Stimulated activated CD8-positive, alpha-beta memory T cell treated with anti-CD3 and anti-CD28 coated beads, Interleukin-7, amount 100 ng/mL, for 4 hours (primary cell): ENCODE measurements at places on chromosomes 7 and 10.

- DNase-seq, result no peak
Observed at GRCh38 chr7:37218956-37219355, 229.7 kb downstream of the ELMO1 start.

GRCh38 chr10:113648478-113648877, 15.4 kb downstream of the NRAP start:
- no peak for DNase-seq

DNA sequence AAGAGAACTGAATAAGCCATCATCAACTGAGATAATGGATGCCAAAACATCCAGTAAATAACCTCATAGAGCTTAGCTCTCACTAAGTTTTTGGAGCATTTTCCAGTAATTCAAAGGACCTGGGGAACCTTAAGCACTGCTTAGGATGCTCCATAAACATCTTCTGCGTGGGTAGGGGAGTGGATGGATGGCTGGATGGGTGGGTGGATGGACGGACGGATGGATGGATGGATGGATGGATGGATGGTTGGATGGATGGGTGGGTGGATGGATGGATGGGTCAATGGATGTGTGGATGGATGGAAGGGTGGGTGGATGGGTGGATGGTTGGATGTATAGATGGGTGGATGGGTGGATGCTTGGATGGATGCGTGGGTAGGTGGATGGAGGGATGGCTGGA, 9.0 kb downstream of the CYP2E1 start:
- DNase-seq, result no peak

DNA sequence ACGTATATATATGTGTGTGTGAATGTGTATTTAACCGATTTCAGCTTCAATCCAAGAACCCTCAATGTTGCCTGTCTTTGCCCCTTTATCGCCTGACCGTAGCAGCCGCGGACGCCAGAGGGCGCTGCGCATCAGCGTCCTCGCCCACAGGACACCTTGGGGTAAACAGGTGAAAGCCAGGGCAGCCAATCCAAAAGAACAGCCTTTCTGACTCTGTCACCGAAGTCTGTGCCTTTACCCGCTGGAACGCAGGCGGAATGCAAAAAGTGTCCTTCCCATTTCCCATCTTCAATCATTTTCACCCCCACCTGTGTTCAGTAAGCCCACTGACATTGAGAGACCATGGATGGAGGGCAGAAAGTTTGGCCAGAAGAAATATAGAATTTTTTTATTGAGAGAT, 3.6 kb downstream of the NXPH1 start:
- no peak for DNase-seq

DNA sequence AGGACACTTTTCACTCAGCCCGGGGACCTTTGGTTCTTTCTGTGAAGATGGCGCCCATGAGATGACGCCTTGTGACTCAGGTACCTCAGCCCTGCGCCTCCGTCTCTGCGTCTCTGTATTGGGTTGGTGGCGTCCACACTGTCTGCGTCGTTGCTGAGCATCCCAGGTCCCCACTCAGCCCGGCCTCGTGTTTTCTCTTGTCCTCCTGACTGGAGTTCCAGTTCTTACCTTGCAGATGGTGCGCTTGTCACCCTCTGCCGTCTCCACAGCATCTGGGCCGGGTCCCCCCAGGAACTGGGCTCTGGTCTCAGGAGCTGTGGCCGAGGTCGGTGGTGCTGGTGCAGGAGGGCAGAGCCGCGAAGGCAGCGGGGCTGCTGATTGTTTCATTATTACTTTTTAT, 150.4 kb downstream of the WDR37 start:
- DNase-seq, result no peak

DNA sequence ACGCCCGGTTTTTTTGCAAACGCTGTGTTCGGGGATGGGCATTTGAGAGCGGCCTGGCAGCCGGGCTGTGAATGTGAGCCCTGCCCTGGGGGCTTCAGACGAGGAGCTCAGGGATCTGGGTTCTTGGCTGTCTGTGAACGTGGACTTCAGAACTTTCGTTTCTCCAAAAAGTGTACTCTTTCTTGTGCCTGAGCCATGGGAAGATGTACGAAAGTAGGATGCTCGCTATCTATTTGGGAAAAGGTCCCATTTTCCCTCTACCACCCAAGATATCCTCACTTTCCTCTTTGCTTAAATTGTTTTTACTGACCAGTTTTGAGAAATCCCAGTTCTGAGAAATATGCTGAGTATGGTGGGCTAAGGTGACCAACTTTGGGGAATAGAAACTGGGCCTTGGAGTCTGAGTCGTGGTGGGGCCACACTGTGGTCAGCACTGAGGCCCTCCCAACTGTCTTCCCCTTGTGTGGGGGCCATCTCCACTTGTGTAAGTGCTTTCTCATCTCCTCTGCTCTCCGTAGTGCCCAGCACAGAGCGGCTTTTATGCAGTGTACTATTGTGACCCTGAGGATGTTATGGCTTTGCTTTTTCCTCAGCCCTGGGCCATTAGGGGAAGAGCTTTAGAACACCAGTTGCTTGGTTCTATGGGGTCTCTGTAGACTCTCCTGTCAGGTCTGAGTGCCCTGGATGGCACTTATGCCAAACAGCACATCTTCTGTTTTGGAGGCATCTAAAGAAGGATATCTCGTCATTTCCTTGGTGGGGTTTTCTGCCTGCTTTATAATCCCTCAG, 918 bp downstream of the DBNL start:
- no peak for DNase-seq

DNA sequence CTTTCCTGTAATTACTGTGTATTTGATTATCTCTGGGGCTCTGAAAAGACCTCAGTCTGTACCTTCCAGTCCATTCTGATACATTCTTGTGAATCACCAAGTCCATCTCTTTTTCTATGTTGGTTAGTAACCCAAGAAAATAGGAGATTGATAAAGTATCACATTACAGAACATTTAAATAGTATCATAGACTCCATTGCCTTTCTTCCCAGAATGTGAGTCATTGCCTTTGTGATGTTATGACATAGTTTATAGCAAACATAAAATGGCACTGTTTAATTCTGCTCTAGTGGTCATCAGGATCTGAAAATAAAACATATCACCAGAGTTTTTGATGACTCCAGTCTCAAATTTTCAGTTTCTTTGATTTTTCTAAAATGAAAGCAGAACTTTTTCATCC, 78.4 kb downstream of the NRG3 start:
- no peak for DNase-seq

- DNase-seq, result no peak
Observed at GRCh38 chr7:84092207-84092606, 102.4 kb downstream of the SEMA3A start.

DNA sequence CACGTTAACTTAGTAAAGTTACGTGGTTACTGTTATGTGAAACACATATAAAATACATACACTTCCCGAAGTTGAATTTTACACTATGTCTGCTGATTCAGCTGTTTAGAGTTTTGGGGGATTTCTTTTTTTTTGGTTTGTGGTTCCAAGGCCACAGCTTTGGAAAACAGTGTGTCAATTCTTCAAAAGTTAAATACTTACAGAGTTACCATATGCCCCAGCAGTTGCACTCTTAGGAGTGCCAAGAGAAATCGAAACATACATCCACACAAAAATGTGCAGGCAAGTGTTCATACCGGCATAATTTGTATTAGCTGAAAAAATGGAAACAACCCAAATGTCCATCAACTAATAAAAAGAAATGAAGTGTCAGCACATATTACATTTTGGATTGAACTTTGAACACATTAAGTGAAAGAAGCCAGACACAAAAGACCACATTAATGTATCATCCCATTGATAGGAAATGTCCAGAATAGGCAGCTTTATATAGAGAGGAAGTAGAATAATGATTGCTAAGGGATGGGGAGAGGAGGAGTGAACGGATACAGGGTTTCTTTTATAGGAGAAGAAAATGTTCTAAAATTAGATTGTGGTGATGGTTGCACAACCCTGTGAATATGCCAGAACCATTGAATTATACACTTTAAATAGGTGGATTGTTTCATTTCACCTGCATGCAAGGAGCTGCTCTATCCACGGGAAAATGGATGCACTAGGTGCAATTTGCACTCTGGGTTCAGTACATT, 17.6 kb downstream of the APBB1IP start:
- no peak for DNase-seq

- DNase-seq, result no peak
Observed at GRCh38 chr7:98399462-98399861, 1.4 kb downstream of the BAIAP2L1 start.

DNA sequence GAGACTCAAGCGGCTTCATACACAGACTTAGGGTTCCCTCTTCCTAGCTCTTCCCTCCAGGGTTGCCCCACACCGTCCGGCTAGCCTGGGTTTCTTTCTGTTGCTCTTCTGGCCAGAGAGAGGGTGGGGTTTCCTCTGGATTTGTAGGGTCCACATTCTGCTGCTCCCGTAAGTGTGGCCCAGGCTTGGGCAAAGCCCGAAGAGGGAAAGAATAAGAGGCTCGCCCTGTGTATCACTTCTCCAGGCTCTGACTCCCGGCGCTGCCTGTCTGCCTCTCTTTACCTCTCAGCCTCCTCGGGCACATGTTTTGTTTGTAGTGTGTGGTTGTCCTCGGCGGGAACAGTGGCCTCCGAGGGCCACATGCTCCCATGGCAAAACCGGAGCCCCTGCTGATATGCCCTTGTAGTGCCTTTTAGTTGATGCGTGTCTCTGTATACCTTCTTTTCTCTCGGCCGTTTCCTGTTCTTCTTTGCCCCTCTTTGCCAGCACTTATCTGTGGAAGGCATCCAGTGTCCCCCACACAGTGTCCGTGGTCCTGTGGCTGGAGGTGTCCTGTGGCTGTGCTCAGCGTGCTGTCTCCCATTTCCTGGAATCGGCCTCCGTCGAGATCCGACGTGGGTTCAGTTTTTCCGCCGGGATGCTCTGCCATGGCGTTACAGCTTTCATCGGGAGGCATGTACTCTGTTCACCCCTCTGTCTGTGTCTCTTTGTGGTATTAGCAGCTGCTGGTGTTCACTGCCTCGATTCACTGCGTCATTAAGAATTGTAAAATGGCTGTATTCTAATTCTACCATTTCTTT, 102.9 kb downstream of the INPP5A start:
- no peak for DNase-seq

DNA sequence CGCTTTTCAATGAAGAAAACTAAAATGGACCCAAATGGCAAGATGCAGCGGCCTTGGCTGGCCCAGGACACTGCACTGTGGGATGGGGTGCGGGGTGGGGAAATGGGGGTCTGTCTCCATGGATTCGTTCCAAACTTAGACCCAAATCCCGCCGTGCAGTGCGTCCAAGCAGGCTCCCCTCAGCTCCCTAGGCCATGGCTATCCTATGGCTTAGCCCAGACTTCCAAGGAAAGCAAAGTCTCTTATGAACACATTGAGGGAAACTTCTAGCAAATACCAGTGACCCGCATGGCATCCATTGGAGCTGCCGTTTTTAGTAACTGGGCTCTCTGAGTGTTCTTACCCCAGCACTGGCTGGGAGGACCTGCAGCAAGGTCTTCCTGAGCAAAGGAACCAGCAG, 122.5 kb downstream of the EBF3 start:
- DNase-seq, result no peak

- no peak for DNase-seq
Observed at GRCh38 chr7:73431041-73431835, 2.3 kb upstream of the FZD9 start.

GRCh38 chr7:112233048-112233697, 26.7 kb downstream of the ZNF277 start:
- no peak for DNase-seq

- DNase-seq, result no peak
Observed at GRCh38 chr7:116786791-116787443, 75.5 kb upstream of the CAPZA2 start.

DNA sequence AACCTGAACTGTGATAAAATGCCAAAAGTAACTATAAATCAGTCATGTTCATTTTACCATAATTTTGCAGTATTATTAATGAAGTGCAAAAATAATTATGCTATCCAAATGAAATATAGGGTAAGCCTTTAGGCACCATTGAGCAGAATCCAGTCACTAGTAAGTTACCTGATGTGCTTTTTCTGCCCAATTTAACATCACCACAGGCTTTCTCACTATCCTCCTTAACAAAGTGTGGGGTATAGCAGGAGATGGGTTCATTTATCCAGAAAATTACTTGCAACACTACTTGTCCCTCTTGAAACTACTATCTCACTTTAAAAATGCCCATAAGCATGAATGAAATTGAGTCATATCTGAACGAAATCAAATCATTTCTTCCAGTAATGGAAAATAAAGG, 211.0 kb downstream of the SEMA3A start:
- DNase-seq, result no peak

GRCh38 chr10:11440250-11441150, 170.9 kb downstream of the USP6NL start:
- no peak for DNase-seq

DNA sequence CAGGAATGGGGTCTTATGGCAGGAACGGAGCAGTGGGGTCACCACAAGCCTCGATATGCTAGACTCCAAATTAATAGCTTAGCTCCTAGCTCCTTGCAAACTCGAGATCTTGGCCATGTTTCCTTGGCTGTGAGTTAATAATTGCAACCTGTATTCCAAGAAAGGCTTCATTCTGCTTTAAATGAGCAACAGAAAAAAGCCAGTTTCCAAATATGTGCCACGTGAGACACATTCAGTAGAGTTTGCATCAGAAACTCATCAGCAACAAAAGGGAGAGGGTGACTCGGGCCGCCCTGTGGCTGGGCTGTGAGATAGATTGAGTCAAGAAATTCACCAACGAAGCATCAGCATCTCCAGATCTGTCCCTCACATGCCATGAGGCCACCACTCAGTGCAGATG, 112.0 kb downstream of the NPTX2 start:
- DNase-seq, result no peak

DNA sequence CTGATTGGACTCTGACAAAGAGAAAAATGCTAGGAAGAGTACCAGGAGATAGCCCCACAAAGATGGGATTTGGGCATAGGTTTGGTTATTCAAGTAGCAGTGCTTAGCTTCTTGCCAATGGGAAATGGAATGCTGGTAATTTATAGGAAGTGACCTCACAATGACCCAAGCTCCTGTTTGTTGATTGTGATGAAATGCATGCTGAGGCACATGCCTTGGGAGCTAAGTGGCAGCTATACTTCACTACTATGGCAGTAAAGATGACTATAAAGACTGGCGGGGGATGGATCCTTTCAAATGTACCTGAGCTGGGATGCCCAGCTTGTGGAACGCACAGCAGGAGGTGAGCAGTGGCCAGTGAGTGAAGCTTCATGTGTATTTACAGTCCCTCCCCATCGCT, 153.8 kb downstream of the ZNF22 start:
- no peak for DNase-seq

DNA sequence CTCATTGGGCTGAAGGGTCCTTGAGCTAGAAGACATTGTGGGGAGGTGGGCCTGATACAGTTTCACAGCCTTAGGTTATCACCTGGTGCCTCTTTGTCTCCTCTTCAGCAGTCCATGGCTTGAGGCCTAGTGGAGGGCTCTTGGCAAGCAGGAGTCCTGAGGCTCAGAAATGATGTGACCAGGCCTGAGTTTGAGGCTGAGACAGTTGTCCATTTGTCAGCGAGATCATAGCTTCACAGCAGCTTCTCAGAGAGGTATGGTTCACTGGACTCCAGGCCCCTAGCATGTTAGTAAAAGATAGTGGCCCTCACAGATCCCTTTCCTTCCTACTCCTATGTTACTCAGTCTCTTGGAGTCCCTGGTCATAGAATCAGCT, 19.1 kb downstream of the SUFU start:
- no peak for DNase-seq

DNA sequence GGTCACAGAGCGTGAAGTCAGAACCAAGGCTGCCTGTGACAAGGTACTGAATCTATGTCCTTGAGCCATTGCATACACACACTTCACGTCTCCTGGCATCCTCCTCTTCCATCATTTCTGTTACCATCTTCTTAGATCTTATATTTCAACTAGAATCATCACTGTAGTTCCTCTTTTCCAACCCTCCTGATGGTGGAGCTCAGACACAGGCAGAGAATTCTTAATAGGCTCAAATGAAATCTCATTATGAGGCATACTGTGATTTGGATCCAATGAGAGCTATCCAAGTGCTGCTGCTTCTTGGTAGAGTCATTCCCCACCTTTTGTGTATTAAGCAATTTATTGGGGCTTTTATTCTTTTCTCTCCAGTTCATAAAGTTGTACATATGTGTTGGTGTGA, 113.2 kb downstream of the CALCR start:
- no peak for DNase-seq
